Activated CD4-positive, alpha-beta T cell treated with anti-CD3 and anti-CD28 coated beads, Interleukin-10, Interleukin-2, amounts not matched to agents 100 ng/mL and 50 ng/mL, durations not matched to agents 16 hours and 8 hours (primary cell): ENCODE measurements at places on chromosomes 5 and 9.

- DNase-seq, result no peak
These were observed 251.8 kb upstream of the RASA1 start for GRCh38 chr5:87015901-87016300.

DNA sequence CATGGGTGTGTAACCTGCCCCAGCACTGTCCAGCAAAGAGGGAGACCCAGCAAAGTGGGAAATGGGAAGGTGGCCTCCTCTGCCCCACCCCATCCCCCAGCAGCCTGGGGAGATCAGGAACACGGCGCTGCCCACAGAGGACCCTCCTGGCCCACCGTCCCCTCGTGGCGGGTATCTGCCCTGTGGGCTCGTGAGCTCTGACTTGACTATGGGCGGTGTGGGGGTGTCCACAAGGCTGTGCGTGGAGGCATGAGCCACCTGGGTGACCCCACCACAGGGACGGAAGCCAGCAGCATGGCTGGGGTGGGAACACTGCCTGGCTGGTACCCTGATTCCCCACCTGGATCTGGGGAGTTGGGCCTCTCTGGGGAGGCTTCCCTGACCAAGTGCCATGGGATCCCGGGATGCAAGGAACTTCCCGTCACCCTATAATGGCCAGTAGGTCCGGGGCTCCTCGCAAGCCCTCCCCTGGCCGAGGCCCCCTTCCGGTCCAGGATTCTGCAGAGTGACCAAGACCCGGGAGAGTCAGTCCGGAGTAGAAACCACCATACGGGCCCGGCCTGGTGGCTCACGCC lies 29.3 kb upstream of the SLC6A19 start:
- no peak for DNase-seq

DNA sequence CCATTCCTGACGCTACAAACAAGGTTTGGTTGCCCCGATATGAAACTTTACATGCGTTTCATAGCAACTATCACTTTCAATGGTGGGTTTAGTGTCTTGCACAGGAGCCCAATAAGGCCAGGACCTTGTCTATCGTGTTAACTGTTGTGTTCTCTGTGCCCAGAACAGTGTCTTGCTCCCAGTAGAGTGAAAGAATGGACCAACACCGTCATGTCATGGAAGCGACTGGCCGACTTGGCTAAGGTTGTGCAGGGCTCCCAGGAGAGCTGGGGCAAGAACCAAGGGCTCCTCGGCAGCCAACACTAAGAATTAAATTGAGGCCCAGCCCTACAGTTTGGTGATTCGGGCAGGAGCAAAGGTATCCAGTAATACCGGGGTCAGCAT lies 498 bp upstream of the ARHGEF37 start:
- DNase-seq, result no peak

DNA sequence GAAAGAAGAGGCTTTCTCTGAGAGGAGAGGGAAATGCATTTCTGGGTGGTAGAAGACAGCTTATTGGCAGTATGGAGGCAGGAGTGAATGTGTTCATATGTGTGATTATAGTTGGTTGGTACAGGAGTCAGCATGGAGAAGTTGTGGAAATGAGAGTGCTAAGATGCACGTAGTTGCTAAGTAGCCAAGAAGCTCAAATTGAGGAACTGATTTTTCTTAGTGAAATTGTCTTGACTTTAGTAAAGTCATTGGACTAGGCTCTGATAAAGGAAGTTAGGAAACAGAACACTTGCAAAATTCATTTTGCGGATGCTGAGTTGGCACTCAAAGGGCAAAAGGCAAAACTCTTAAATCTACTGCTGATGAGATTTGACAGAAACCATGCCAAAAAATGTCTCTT lies 158.9 kb upstream of the VCAN start:
- DNase-seq, result no peak

DNA sequence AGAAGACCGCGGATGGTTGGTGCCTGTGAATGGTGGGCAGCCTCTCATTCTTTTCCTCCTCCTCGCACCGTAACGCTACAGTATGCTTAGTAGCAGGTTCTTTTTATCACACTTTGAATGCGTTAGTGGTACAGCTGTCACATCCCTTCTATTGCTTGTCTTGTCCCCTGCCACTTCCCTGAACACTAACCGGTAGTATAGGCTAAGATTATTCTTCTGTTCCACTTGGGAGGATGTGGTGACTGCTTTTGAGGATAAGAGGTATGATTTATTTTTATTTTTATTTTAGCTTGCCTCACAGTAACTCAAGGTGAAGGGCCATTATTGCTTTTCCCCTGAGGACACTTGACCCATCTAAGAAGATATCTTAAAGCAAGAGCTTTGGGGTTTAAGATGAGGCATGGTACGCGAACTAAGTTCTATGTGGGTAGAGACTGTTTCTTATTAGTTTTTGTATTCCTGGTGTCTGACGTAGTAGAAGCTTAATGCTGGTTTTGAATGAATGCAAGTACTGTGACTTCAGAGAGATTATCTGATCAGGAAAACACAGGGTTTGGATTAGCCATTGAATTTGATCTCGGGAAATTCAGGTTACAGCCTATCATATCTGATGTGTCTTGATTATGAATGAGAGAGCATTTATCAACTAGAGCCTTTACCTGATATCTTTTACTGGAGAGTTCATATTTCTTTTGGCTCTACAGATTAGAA lies 951 bp downstream of the UNC13B start:
- DNase-seq, result no peak

- no peak for DNase-seq
These were observed 11.8 kb downstream of the QRFP start for GRCh38 chr9:130884542-130885483.
